Esophagus squamous epithelium (tissue), 5 donors: ENCODE measurements at places on chromosomes 1 and 21.

DNA sequence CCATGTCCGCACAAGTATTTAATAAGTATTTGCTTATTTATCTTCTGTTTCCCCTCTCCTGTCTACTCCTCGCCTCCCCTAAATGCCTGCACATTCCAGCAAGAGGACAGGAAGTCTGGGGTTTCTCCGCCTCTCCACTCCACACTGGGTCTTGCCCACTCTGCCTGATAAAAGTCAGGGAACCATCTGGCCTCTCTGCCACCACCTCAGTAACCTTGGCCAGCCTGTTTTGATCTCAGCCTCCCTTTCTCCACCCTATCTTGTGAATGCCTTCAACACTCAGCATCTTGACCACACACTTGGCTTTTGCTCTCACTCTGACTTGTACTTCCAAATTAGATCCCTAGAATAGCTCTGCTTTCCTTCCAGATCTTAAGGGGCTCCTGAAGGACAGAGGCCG, 165.3 kb upstream of the UBE2U start:
- DNase-seq, result no peak

GRCh38 chr1:25804964-25805862, 5.2 kb downstream of the SELENON start:
- DNase-seq, result no peak

DNA sequence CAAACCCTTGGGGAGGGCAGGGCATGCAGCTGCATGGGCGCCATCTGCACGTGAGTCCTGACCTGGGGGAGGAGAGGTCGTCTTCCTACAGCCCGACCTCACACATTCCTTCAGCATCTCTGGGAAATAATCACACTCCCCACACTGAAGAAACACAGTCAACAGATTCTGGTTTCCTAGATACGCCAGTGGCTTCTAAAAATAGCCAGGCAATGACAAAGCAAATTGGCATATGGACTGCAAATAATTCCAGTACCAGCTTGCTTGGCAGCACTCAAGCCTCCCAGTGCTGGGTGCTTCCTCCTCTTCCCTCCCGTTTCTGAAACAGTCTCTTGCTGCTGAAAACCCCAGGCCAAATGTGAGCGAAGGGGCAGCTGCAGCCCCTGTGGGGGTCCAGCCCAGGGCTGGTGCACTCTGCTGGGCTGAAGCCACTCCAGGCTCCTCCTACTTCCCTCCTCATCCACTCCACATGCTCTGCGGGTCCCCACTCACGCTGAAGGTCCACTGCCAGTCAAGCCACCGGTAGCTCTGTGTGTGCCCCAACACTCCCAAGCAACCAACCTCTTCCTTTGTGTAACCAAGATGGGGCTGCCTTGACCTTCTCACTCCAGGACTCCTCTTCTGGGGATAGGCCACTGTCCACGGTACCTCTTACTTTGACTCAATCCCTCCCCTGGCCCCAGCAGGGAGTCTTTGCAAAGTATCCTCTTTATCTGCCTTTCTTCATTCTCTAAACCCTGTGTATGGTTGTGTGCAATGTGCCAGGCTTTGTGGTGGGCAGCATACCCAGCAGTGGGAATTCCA, 69.0 kb downstream of the KCND3 start:
- no peak for DNase-seq

- no peak for DNase-seq
These were observed 178.2 kb downstream of the ADGRL2 start for GRCh38 chr1:81978945-81979344.

DNA sequence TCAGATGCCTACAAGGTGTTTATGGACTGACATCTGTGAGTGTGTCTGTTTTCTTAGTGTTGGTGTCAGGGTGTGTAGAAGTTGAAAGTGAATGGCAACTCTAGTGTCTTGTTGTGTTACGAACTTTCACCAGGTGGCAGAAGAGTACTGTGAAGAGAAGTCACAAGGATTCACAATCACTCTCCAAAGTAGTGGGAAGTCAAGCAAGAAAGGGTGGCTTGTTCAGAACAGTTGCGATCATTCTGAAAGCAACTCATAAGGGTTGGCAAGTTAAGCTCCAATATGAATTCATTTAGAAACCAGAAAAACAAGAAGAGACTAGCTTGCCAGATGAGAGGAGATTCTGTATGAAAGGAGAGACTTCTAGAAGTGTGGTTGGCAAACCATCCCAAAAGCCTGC, 86.1 kb downstream of the FASLG start:
- no peak for DNase-seq

DNA sequence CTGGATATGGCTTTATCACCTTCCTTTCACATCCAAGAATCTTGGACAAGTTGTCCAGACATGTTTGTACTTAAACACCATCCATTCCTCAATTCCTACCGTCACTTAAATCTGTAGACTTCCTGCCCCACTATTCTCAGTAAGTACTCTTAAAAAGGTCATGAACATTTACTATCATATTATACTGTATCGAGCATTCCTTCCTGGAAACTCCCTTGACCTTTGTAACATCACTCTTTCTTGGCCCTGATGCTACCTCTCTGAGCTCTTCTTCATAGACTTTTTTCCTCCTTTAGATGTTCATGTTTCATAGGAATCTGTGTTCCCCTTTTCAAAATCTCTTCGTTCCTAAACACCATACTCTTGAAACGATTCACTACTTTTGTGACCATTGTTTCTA, 15.5 kb downstream of the BLZF1 start:
- no peak for DNase-seq

GRCh38 chr1:246569248-246570238, 3.3 kb downstream of the CNST start:
- no peak for DNase-seq

DNA sequence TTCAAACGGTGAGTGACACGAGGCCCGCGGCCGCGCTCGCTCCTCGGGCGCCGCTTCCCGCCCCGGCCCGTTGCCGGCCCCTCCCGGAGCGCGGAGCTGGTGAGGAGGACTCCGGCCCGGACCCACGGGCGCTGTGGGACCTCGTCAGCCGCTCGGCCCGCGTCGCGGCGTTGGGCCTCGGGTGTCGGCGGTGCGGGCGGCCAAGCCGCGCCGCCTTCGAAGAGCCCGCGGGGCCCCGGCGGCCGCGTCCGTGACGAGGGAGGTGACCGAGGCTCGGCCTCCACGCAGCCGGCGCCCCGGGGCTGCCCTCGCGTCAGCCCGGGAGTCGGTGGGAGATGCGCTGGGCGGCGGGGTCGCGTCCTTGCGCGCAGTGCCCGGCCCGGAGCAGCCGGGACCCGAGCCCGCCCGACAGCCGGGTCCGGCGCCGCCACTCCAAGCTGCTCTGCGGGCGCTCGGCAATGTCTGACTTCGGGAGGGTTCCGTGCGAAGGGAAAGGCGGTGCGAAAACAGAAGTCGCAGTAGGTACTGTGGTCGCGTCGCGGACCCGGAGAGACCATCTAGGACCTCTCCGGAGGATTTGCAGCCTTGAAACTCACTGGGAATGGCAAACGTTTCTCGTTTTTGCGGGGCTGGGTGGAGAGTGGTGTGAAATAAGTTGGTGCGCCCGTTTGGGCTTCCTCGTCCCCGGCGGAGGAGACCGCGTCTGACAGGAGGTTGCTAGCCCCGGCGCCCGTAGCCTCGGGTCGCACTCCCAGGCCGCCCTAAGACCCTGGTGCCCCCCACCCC, 829 bp downstream of the SPEN start:
- no peak for DNase-seq

- no peak for DNase-seq
These were observed 306.5 kb downstream of the AJAP1 start for GRCh38 chr1:4960782-4961475.

GRCh38 chr1:157700732-157701131, at the start of gene FCRL3:
FCRL3 (minus strand) TSS chr1:157700769; CDS start chr1:157700489, 280 bp downstream.
- no peak for DNase-seq

GRCh38 chr1:27393641-27394281, 1.3 kb downstream of the GPR3 start:
- no peak for DNase-seq

DNA sequence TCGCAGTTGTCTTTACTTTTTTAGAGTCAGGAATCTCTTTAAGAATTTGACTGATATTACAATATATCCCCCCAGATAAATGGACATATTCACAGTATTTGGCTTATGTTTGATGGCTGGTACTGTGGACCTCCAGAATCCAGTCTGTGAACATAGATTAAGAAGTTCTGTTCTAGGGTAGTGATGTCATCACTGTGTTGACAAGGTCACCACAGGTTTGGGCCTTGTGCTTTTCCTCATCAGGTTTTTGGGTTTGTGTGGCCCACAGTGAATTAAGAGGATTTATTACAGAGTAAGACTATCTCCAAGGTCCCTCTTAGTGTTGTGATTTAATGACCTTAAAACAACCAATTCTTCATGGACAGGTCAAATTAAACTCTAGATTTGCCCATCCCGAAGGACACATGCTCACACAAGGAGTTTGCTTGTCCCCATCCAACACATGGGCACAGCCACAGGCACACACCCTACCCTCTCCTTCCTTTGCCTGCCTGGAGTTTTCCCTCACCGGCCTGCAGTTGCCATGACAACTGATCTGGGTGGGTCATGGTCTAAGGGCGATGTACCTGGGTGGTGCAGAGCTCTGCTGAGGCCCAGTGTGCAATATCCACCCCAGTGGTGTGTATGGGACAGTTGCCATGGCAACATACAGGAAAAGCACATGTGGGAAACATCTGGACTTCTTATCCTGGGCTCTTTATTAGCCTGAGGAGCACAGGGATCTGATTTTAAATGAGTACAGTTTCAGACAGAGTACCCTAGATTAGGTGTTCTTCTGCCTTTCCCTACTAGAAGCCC, 98.6 kb downstream of the NAV1 start:
- DNase-seq, result no peak

DNA sequence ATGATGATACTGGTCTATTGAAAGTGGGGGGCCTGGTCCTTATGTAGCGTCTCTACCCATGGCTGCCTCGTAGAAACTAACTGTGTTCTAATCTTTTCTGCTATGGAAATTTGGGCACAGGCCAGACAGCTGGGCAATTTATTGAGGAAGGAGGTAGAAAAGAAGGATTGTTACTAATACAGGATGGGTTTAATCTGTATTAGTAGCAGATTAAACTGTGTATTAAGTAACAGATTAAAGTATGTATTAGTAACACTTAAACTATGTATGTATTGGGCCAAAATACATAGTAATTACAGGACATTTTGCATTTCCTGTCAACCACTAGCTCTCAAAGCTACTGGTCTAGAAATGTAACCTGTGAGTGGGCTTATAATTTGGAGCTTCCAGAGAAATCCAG, 142.0 kb downstream of the MAST2 start:
- DNase-seq, result no peak

GRCh38 chr1:28921286-28921869, 7.0 kb downstream of the EPB41 start:
- DNase-seq, result no peak

- DNase-seq, result no peak
These were observed at the start of gene SMCP for GRCh38 chr1:152878042-152878441. SMCP (plus strand) TSS chr1:152878322; CDS start chr1:152884423, 6,101 bp downstream.

- DNase-seq, result no peak
These were observed 653.9 kb downstream of the LTN1 start for GRCh38 chr21:28338701-28339305.

GRCh38 chr1:233704898-233705723, 91.2 kb downstream of the KCNK1 start:
- DNase-seq, result no peak

- no peak for DNase-seq
These were observed 3.7 kb upstream of the TMEM39B start for GRCh38 chr1:32068957-32069588.

DNA sequence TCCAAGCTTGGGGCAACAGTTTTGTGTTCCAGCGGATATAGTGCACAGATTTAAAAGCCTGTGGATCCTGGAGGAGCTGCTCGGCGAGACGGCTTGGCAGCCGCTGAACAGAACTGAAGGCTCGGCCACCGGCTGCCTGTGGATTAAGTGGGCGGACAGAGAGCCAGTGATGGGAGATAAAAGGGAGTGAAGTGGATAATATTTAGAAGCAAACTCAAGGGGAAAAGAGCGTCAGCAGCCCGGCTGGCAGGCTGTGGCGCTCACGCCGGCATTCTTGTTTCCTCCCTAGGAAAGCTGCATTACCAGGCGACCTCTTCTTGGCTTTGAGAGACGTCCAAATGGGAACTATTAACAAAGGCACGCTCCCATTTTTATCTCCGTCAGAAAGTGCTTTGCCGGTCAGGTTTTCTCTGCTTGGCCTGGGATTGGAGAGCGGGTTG, 10.4 kb downstream of the TRABD2B start:
- DNase-seq, result no peak

- no peak for DNase-seq
These were observed 79.9 kb upstream of the ATP1A1 start for GRCh38 chr1:116292929-116293725.

DNA sequence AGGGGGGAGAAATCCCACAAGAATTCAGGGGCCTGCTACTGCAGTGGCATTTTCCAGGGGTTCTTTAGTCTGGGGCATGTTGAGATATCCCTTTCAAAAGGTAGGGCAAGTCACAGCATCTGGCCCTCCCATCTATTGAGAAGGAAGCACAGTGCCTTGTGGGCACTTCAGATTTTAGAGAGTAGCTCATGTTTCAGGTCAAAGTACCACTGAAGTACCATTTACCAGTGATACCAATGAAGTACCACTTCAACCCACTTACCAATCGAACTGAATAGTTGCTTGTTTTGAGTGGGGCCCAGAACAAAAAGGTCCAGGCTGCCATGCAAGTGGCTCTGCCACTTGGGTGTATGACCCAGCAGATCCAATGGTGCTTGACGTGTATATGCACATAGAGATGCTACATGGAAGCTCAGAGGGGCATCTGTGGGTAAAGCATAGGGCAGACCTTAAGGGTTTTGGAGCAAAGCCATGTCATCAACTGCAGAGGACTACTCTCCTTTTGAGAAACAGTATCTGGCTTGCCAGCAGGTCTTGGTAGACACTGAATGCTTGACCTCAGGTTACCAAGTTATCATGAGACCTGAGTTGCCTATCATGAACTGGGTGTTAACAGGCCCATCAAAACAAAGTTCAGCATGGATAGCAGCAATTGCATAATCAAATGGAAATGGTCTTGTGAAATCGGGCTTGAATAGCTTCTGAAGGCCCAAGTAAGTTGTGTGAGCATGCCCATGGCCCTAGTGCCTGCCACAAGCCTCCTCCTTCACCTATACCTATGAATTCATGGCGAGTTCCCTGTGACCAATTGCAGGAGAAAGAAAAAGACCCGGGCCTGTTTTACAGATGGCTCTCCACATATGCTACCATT, 23.5 kb downstream of the PLA2G2D start:
- no peak for DNase-seq

GRCh38 chr1:54959241-54959640, 21.2 kb upstream of the TMEM61 start:
- DNase-seq, result no peak

DNA sequence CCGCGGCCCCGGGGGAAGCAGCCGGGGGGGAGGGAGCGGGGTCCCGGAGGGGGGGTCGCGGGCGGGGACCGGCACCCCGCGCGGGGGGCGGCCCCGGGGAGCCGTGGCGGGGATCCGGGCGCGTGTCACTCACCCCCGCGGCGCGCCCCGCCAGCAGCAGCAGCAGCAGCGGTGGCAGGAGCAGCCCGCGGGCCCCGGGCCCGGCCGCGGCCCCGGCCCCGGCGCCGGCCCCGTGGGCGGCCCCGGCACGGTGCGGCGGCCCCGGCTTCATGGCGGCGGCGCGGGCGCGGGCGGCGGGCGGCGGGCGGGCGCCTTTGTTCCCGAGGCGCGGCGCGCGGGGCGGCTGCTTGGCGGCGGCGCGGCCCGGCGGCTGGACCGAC, 252 bp downstream of the SDC3 start:
- DNase-seq, result no peak
